ENCODE measurements at places on chromosomes 5 and 9. TPM values are rescaled to one million over a fixed set of nuclear protein-coding genes. Genes with fewer than 3 reads are reported as not detected.

GRCh38 chr9:16732546-16732945 is 137.9 kb downstream of the BNC2 start:
- no peaks in the 10 kb centered on the region for H3K36me3 ChIP-seq
- H3K4me1 ChIP-seq, result peaks cover 19% of the 10 kb centered on the region
- no peak for DNase-seq
- H3K27ac ChIP-seq, result no peak overlapping the region
- H3K27me3 ChIP-seq, result no peaks in the 10 kb centered on the region
- no peak overlapping the region for H3K4me3 ChIP-seq

DNA sequence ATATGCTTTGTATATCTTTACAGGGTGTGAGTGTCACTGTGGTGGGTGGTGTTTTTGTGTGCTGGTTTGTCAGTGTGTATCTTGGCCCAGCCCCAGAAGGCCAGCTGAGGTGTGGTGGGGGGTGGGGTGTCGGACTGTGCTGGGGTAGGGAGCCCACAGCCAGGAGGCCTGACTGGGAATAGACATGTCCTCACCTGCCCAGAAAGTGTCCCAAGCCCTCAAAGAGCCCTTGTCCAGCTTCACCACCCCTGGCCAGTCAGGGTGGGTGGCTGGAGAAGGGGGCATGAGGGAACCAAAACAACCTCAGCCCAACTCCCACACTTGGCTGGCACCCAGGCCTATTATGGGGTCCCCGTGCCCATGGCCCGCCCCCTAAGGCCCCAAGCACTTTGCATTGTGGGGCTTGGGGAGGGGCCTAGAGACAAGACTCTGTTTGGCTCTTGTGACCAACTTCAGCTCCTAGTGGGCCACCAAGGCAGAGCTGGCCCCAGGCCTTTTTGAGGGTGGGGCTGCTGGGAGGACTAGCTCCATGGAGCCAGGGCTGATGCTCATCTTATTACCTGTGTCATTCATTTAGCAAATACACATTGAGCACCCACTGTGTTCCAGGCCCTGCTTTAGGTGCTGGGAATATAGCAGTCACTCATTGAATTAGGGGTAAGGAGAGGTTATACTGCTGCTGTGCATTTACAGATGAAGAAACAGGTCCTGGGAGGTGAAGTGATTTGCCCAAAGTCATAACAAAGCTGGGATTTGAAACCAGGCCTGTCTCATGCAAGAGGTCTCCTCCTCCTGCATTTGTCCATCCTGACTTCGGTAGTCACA is 56.2 kb upstream of the PSD2 start:
- H3K27ac ChIP-seq, result no peak overlapping the region
- H3K27me3 ChIP-seq, result no peaks in the 10 kb centered on the region
- DNase-seq, result no peak
- peaks cover 23% of the 10 kb centered on the region for H3K4me1 ChIP-seq

- no peaks in the 10 kb centered on the region for H3K36me3 ChIP-seq
- no peak overlapping the region for H3K27ac ChIP-seq
- H3K4me1 ChIP-seq, result peaks cover 4% of the 10 kb centered on the region
- peaks cover 16% of the 10 kb centered on the region for H3K27me3 ChIP-seq
Observed at GRCh38 chr9:83066771-83067170, 3.8 kb upstream of the RASEF start.

DNA sequence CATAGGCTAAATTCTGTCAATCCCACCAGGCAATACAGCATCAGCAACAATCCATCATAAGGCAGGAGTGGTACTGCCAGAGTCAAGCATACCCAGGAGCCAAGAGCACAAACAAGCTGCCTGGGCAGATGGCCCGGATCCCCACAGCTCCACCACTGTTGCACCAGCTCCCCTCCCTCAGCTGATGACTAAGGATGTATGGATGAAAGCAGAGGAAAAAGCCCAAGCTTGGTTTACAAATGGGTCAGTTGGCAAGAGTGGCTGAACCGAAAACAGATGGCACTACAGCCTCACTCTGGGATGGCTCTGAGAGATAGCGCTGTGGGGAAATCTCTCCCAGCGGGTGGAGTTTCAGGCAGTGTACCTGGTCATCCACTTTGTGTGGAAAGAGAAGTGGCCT is 29.4 kb downstream of the DROSHA start:
- H3K4me3 ChIP-seq, result no peak overlapping the region
- DNase-seq, result no peak
- peaks cover 49% of the 10 kb centered on the region for H3K36me3 ChIP-seq
- no peaks in the 10 kb centered on the region for H3K4me1 ChIP-seq
- H3K27me3 ChIP-seq, result no peaks in the 10 kb centered on the region
- no peak overlapping the region for H3K27ac ChIP-seq

DNA sequence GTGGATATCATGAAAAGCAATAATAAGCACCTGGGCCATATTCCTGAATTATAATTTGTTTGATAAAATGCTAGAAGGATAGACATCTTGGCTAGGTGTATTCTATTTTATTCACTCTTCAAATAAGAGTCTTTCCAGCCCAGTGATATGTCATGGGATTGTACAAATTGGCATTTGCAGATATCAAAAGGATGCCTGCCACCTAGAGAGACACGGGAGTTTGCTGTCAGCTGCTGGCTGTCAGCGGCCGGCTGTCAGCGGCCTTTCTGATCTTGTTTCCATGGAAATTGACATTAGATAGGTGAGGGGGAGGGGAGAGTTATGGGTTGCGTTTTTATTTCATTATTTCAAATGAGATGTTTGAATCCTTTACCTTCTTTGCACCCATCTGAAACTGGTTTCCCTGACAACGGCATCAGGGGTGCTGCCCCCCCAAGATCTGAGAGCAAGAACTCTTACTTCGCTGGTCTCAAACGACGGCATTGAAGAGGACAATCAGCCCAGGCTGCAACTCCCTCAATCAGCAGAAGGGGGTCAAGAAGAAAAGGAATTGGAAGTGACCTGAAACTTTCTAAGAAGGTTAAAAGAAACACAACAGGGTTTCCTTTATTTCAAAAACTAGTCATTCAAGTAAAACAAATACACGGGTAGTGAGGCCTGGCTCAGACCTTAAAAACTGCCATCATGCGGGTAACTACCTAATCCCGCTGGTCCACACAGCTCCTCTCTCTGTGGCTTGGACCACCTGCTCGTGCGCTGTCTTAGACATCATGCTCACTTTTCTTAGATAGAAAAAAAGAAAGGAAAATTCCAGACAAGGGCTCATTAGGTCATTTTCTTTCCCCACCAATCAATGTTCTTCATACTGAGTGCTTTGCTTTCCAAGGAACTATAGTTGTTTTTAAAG is 115.7 kb downstream of the TLE1 start:
- no peak overlapping the region for H3K4me3 ChIP-seq
- DNase-seq, result no peak
- no peaks in the 10 kb centered on the region for H3K36me3 ChIP-seq
- H3K27ac ChIP-seq, result no peak overlapping the region
- H3K27me3 ChIP-seq, result no peaks in the 10 kb centered on the region
- H3K4me1 ChIP-seq, result no peaks in the 10 kb centered on the region

GRCh38 chr9:120730654-120731514 is 16.6 kb upstream of the MEGF9 start:
- no peak overlapping the region for H3K4me3 ChIP-seq
- no peaks in the 10 kb centered on the region for H3K4me1 ChIP-seq
- no peak overlapping the region for H3K27ac ChIP-seq
- H3K27me3 ChIP-seq, result no peaks in the 10 kb centered on the region
- H3K36me3 ChIP-seq, result no peaks in the 10 kb centered on the region

DNA sequence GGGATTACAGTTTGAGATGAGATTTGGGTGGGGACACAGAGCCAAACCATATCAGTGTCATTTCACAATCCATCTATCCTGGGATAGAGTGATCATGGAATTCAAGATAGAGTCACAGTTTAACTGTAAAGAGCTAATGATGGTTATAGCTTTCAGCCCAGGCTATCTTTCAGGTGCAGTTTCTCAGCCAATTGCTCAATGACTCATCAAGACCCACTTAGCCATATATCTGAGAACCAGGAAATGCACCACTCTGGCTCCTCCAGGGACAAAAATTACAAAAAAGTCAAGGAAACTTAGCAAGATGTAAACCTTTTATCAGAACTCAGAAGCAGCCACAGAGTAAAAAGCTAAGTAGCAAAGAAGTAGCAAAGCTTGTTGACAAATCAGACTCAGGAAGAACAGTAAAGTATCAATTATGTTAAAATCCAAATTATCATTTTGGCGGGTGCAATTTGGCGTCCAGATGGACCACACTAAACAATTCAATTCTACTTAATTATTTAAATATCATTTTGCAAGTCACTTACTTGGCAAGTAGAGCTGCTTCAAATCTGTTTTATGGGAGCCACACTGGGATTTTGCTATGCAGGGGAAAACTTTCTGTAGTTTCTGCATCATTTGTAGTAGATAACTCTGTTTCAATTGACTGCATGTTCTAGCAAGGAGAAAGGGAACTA is 169.4 kb downstream of the TLE1 start:
- no peak for DNase-seq
- H3K27ac ChIP-seq, result no peak overlapping the region
- H3K4me3 ChIP-seq, result no peak overlapping the region
- H3K4me1 ChIP-seq, result no peaks in the 10 kb centered on the region
- no peaks in the 10 kb centered on the region for H3K27me3 ChIP-seq
- no peaks in the 10 kb centered on the region for H3K36me3 ChIP-seq

DNA sequence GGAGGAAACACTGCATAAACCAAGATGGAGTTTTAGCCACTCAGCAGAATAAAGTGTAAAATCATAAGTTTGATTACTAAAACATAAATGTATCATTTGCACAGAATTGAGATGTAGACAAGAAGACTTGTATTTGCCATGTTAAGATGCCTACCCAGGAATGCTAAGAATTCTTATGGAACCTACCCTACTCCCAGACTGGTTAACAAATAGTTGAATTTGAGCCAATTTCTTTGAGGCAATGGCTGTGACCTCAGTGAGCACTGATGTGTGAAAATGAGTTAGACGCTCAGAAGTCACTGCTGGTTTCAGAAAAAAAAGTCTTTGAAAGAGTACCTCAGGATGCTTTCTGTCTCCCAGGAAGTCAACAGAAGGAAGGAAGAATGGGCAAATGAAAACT is 95.6 kb downstream of the ESM1 start:
- DNase-seq, result no peak
- no peaks in the 10 kb centered on the region for H3K4me1 ChIP-seq
- no peak overlapping the region for H3K4me3 ChIP-seq
- no peaks in the 10 kb centered on the region for H3K36me3 ChIP-seq
- H3K27ac ChIP-seq, result no peak overlapping the region

GRCh38 chr5:1542781-1543180 is 19.0 kb upstream of the LPCAT1 start:
- no peak overlapping the region for H3K4me3 ChIP-seq
- no peak overlapping the region for H3K27ac ChIP-seq
- no peak for DNase-seq
- H3K27me3 ChIP-seq, result no peaks in the 10 kb centered on the region
- no peaks in the 10 kb centered on the region for H3K36me3 ChIP-seq

DNA sequence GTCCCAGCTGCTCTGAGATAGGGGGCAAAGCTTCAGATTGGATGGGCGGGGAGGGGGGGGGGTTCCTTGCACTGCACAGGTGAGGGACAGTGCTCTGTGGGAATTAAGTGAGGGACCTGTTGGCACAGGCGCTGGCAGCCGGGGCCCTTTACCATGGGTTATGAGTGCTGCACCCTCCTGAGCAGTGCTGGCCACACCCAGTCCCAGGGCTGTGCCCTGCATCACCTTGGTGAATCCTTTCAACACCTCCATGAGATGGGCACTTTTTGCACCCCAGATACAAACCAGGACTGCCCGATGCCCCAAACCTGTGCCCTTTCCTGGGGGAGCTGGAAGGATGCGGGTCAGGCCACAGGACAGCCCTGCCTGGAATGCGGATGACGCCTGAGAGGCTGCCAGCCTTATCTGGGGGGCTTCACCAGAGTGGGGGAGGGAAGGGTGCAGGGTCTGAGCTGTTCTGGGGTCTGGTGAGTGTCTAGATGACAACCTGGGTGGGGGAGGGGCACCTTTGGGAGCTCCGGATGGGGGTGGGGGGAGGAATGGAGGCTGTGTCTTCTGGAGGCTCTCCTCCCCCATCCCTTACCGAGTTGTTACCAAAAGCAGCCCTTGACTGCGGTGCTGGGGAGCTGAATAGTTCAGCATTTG is 5.2 kb downstream of the CRB2 start:
- H3K27me3 ChIP-seq, result no peaks in the 10 kb centered on the region
- DNase-seq, result no peak
- no peak overlapping the region for H3K4me3 ChIP-seq

DNA sequence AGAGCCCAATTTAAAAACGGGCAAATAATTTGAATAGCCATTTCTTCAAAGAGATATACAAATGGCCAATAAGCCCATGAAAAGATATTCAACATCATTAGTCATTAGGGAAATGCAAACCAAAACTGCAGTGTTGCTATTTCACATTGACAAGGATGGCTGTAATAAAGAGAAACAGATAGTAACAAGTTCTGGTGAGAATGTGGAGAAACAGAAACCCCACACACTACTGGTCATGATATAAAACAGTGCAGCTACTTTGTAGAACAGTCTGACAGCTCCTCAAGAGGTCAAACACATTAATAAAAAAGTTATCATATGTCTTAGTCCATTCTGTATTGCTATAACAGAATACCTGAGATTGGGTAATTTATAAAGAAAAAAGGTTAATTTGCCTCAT is 237.0 kb upstream of the GRAMD2B start:
- H3K27me3 ChIP-seq, result no peaks in the 10 kb centered on the region
- H3K27ac ChIP-seq, result no peak overlapping the region
- DNase-seq, result no peak
- no peak overlapping the region for H3K4me3 ChIP-seq

DNA sequence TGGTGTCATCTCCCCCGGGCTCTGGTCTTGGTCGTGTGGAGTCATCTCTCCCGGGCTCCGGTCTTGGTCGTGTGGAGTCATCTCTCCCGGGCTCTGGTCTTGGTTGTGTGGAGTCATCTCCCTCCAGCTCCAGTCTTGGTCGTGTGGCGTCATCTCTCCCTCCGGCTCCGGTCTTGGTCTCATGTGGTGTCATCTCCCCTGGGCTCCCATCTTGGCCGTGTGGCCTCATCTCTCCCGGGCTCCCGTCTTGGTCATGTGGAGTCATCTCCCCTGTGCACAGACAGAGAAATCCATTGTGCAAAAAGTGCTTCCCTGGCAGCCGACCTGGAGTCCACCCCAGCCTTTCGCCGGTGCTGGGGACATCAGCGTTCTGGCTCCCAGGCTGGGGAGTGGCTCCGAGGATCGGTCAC is 91.1 kb upstream of the CACNA1B start:
- peaks cover 4% of the 10 kb centered on the region for H3K4me1 ChIP-seq
- H3K36me3 ChIP-seq, result peaks cover 28% of the 10 kb centered on the region
- no peak overlapping the region for H3K4me3 ChIP-seq
- H3K27ac ChIP-seq, result no peak overlapping the region

- no peak overlapping the region for H3K27ac ChIP-seq
- no peaks in the 10 kb centered on the region for H3K36me3 ChIP-seq
- H3K4me3 ChIP-seq, result no peak overlapping the region
- no peaks in the 10 kb centered on the region for H3K27me3 ChIP-seq
Observed at GRCh38 chr9:71755869-71756268, 12.4 kb downstream of the CEMIP2 start.

DNA sequence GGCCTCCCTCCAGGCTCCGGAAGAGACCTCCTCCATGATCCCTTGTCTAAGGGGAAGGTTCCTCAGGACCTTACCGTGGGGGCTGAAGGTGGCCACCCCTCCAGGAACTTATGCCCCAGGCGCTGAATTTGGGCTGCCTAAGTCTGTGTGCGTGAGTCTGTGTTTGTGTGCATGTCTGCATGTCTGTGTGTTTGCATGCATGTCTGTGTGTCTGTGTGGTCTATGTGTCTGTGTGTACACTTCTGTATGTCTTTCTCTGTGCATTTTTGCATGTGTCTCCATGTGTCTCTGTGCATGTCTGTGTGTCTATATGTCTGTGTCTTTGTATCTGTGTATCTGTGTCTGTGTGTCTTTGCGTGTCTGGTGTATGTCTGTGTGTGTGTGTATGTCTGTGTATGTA is 20.5 kb downstream of the ABO start:
- no peak for DNase-seq
- H3K27ac ChIP-seq, result no peak overlapping the region
- peaks cover 5% of the 10 kb centered on the region for H3K4me1 ChIP-seq

Gene LRRC26
- 0.34 TPM for total RNA-seq

Gene GBA2
- 71.9 TPM for total RNA-seq

Gene PCDHGB2
- 2.8 TPM for total RNA-seq

Gene PKD2L2
- not detected for total RNA-seq

Gene LCN1
- not detected for total RNA-seq
